ENCODE measurements at places on chromosomes 12 and 14.

GRCh38 chr12:114443607-114444421, 37.9 kb upstream of the TBX5 start:
- no peak for DNase-seq

- DNase-seq = no peak
Observed at GRCh38 chr14:88426271-88426670, 40.8 kb downstream of the SPATA7 start.

GRCh38 chr14:75070383-75070782, 942 bp downstream of the ZC2HC1C start:
- DNase-seq = no peak

GRCh38 chr12:95709152-95709551, 81.4 kb downstream of the NTN4 start:
- no peak for DNase-seq

DNA sequence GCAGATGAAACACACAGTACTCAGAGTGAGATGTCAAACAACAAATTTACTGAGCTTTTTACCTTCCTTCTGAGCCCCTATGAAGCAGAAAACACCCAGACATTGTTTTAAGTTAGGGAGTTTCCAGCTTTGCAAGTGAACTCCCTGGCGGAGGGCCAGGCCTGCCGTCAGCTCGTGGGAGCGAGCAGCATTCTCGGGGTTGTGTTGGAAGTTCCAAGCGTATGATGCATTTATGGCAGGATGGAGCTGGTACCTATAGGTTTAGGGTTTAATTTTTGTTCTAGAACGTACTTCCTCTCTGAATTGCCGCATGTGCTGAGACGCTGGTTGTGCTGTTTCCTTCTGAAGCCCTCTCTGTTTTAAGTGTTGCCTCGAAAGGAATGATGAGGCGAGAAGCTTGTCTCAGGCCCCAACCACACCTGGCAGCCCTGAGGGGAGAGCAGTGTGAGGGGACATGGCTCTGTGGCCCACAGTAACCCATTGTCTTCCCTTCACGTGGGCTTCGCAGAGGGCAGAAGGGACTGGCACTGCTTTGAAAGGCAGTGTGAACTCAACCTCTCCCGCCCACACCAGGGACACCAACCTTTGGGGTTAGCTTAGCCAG, 76.6 kb downstream of the SSPN start:
- DNase-seq = no peak

GRCh38 chr14:98270201-98270600, 1001.8 kb downstream of the BCL11B start:
- DNase-seq = no peak

GRCh38 chr12:45268672-45269411, 52.9 kb downstream of the ANO6 start:
- no peak for DNase-seq

GRCh38 chr14:35295845-35296161, 3.6 kb downstream of the PSMA6 start:
- no peak for DNase-seq

DNA sequence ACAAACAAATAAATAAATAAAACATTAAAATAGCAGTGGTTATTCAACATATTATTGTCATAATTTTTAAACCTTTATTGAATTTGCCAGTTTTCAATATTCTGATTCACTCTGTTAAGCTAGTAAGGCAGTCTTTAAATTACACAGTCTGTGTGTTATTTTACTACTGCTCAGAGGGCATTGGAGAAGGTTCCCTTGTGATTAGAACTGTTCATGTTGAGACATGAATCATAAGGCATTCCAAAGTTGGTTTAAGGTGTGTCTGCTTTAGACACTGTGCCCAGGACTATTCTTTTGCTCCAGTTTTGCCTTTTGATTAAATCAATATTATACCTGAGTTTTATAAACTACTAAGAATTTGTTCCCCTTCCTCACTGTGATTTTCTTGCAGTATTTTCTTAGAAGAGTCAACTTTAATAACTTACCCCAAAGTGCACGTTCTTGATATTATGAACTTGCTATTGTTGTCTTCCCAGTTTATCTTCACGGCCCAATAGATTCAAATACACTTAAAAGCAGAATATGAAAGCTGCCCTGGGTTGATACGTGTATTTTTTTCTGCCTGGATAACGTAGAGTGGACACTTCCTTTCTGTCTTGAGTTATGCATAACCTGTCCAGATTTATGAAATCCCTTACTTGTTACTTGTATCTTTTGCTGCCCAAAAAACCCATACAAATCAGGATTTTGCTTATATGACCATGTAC, 105.3 kb upstream of the BCAT1 start:
- DNase-seq = no peak

DNA sequence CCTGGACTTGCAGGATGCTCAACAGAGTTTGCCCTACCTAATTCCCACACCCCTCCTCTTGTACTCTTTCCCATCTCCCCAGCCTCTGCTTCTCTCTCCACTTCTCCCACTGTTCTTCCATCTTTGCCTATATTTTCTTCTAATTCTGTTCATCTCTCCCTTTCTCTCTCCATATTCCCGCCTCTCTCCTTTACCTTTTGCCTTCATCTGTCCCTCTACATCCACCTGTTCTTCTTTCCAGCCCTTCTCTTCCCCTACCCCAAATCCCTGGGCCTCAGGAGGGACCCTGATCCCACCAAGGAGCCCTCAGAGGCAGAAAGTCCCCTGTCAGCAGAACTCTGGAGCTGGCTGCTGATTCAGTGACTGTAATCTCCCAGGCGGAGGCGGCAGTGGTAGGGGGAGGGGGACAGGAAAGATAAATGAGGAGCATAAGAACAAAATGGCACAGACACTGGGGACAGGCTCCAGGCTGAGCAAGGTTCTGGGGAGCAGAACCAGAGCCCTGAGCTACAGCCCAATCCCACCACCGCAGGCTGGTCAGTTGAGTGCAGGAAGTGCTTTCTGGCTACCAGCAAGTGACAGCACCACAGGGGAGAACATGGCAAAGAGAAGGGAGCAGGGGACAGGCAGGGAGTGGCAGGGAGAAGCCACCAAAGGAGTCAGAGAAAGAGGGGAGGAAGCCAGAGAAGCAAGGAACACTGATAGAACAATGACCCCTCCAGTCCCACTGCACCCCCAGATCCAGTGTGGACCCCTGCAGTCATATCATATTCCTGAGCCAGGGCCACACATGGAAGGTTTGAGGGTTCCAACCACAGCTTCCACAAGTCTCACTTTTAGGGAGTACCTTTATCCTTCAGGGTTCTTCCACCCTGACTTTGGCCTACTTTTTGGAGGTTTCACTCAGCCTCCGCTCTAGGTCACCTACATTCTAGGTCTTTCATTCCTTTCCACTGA, 27.0 kb downstream of the SMUG1 start:
- DNase-seq = no peak

DNA sequence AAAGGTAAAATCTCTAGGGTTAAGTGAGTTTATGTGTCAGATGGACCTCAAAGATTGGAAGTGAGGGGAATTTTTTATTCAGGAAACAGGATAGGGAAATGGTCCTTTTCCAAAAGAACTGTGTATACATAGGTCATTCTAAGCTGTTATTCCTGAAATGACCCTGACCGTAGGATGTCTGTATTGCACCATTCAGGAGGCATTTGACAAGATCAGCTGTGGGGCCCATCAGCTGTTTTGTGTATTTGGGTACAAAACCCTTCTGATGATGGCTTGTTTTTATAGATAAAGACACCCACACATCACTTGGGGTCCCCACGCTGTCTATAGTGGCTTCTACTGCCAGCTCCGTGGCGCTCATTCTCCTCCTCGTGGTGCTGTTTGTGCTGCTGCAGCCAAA, 62.6 kb upstream of the SRSF5 start:
- DNase-seq = no peak

GRCh38 chr12:47782372-47782770, 9.3 kb downstream of the SLC48A1 start:
- no peak for DNase-seq

- no peak for DNase-seq
Observed at GRCh38 chr12:109098651-109099050, 1.3 kb downstream of the UNG start.

- no peak for DNase-seq
Observed at GRCh38 chr14:62303437-62303836, 541.2 kb downstream of the SNAPC1 start.

- DNase-seq = no peak
Observed at GRCh38 chr14:39988939-39989338, 556.7 kb upstream of the FBXO33 start.

- no peak for DNase-seq
Observed at GRCh38 chr12:123752046-123752445, 10.1 kb upstream of the DNAH10 start.

DNA sequence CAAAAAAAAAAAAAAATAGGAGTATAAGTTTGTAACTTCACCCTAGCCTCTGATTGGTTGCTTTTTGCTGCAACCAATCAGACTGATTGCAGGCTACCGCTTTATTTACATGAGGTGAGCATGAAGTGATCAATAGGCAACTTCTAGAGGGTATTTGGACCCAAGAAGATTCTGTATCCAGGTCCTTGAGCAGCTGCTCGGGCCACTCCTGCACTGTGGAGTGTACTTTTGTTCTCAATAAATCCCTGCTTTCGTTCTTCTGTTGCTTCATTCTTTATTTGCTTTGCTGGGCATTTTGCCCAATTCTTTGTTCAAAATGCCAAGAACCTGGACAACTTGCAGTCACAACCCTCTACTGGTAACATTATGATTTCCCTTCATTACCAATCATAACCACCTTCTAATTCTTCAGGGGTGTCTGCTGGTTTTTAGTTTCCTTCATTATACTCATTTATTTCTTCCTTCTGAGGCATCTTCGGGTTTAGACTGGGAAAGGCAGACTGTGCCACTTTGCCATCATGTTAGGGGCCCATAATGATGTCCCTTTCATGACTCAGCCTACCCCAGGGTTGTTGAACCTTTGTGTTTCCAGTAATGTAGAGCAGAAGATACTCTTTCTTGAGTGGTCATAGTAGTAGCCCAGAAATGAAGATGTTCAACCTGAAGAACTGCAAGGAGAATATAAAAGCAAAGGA, 43.4 kb upstream of the LIMA1 start:
- no peak for DNase-seq

DNA sequence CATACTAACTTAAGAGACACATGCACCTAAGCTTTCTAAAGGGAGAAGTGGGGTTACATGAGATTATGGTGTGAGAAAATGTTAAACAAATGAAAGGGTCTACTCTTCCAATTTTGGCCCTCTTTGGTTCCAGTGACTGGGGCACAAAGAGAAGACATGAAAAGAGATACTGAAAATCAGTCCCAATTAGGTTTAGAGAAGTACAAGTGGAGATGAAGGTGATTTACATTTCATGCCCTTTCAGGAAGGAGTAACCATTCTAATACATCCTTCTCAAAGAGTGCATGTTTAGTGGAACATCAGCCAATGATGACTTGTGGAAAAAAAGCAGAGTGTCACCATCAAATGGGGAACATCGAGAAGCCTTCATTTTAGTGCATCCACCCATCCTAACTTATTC, 14.4 kb downstream of the MGP start:
- no peak for DNase-seq

- DNase-seq = no peak
Observed at GRCh38 chr12:108390495-108391203, 51.5 kb upstream of the CMKLR1 start.

DNA sequence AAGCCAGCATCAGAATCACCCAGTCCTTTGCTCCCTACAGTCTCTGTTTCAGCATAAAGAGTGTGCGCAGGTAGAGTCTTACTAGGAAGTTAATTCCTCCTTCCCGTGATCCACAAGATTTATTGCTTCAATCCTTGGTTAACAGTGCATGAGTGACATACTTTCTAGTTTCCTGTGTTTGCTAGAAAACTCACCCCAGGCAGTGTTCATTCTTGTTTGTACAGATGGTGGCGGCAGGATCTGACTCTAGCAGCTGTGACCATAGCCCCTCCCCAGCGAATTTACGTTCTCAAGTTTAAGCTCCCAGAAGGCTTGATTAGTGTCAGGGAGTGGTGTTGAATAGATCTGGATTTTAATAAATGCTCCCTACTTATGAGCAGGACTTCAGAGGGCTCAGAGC, 75.9 kb upstream of the ANO2 start:
- DNase-seq = no peak

GRCh38 chr14:104146651-104147345, 8.4 kb downstream of the KIF26A start:
- no peak for DNase-seq

- no peak for DNase-seq
Observed at GRCh38 chr12:97639702-97640101, 177.1 kb downstream of the RMST start.

DNA sequence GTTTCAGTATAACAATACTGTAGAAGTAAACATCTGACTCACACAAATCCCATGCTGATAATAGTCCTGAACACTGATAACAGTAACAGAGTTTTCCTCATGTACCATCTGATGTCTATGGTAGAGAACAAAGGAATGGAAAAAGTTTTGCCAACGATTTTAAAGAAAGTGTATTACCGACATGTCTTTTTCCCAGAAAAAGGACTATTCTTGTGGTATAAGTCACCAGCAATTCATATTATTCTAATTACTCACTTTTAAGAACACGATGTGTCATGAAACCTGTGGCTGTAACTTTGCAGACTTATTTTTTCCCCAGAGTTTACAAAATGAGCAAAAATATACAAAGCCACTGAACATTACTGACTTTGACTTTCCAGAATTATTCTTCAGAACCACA, 40.1 kb upstream of the DCN start:
- DNase-seq = no peak

GRCh38 chr14:94536836-94537235, 24.4 kb upstream of the SERPINA4 start:
- DNase-seq = no peak

- DNase-seq = no peak
Observed at GRCh38 chr12:89424389-89424788, 72.1 kb upstream of the DUSP6 start.

DNA sequence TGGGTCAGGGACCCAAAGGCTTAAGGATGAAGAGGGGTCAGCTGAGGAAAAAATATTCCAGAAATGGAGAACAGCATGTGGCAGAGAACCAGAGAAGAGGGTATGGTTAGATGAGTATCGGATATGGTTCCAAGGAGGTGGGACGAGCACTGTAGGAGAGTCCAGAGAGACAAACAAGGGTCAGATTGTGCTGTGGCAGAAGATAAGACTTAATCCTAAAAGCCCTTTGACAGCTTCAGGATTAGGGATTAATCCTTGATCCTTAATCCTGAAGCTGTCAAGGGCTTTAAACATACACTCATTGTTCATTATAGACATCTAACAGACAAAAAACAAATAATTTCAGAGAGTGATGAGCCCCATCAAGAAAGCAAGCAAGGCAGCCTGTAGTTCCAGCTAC, 124.0 kb downstream of the SPTSSA start:
- DNase-seq = no peak

- DNase-seq = no peak
Observed at GRCh38 chr12:128245905-128246304, 21.1 kb upstream of the TMEM132C start.

- DNase-seq = no peak
Observed at GRCh38 chr14:35553808-35554207, 19.8 kb downstream of the INSM2 start.

DNA sequence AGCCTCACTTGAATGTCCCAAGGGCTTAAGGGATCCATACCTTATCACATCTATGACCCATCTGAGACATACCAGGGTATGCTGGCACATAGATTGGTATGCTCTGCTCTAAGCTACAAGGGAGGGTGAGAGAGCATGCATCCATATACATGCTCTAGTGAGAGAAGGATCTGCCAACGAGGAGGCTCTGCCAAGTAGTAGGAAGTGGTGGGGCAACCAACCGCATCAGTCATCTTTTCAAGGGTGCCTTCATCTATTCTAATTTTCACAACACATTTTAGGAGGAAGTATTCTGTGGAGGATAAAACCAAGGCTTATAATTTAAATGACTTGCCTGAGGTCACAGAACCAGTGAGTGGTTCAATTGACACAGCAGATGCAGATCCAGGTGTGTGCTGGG, 6.6 kb upstream of the PPM1A start:
- no peak for DNase-seq

GRCh38 chr14:28761438-28762291, 4.9 kb upstream of the FOXG1 start:
- no peak for DNase-seq
